ENCODE measurements at places on chromosomes 5 and 9. TPM values are rescaled to one million over a fixed set of nuclear protein-coding genes. Genes with fewer than 3 reads are reported as not detected.

Gene PCAT7
- total RNA-seq: not detected

- no peaks in the 10 kb centered on the region for H3K36me3 ChIP-seq
- H3K4me3 ChIP-seq: no peak overlapping the region
Measured at GRCh38 chr5:171261361-171261760, 47.7 kb upstream of the TLX3 start.

DNA sequence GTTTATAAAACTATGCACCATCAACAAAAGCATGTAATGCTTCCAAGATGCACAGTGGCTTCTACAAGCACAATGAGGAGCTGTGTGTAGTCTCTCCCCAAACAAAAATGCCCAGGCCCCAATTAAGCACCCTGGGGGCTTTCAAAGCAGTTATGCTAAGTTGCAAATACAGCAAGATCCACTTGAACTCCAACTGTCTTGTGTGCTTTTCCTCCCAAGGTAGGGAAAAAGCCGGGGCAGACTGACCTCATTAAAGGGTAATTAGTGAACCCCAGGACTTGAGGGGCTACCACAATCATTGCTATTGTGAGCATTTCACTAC is 13.1 kb downstream of the ZNF608 start:
- no peak overlapping the region for H3K4me3 ChIP-seq
- peaks cover 51% of the 10 kb centered on the region for H3K27me3 ChIP-seq
- H3K36me3 ChIP-seq: peaks cover 10% of the 10 kb centered on the region
- DNase-seq: no peak

GRCh38 chr9:107976767-107977166 is 487.2 kb upstream of the KLF4 start:
- H3K4me1 ChIP-seq: no peaks in the 10 kb centered on the region
- DNase-seq: no peak
- H3K4me3 ChIP-seq: no peak overlapping the region
- H3K27me3 ChIP-seq: no peaks in the 10 kb centered on the region
- no peaks in the 10 kb centered on the region for H3K36me3 ChIP-seq
- H3K27ac ChIP-seq: no peak overlapping the region

Gene SPACA9
- 0.71 TPM for total RNA-seq

Gene PCDHB15
- not detected for total RNA-seq

DNA sequence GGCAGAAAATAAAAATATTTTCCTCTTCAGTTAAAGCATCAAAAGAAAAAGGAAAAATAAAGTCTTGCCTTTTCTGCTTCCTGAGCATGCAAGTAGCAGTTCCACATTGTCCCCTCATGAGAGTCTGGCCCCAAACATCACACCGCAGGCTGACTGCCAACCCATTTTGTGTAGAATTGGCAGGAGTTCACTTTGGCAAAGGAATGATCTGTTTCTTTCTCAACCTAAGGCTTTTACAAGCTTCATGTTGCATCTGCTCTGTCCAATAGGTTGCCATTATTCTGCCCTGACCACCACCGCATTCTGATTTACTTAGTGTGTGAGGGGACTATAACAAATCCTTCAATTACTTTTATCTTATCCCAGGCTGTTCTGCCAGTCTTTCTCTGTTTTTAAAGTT is 249.5 kb downstream of the ISL1 start:
- DNase-seq: no peak
- no peaks in the 10 kb centered on the region for H3K4me1 ChIP-seq
- H3K36me3 ChIP-seq: peaks cover 2% of the 10 kb centered on the region
- H3K27ac ChIP-seq: no peak overlapping the region

DNA sequence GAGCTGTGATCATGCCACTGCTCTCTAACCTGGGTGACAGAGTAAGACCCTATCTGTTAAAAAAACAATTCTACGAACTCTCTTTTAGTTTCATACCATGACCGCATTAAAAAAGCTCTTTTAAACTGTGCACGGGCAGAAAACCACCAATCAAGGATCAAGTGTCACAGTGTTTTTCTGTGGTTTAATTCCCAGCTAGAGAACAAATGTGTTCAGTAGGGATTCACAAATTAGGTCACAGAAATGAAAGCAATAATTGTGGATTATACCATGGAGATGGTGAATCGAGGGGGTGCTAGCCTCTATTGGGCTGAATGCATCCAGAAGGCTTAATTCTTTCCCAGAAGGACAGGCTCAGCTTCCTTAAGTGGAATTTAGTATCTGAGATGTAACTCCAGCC is 79.1 kb downstream of the ATG10 start:
- H3K27me3 ChIP-seq: no peaks in the 10 kb centered on the region
- no peaks in the 10 kb centered on the region for H3K36me3 ChIP-seq
- H3K4me3 ChIP-seq: no peak overlapping the region
- no peaks in the 10 kb centered on the region for H3K4me1 ChIP-seq
- no peak for DNase-seq
- no peak overlapping the region for H3K27ac ChIP-seq

Gene CARTPT
- total RNA-seq: not detected

Gene FAM120A
- total RNA-seq: 154 TPM

- H3K4me3 ChIP-seq: peak overlapping the region; percentile 99
- H3K36me3 ChIP-seq: peaks cover 41% of the 10 kb centered on the region
- peaks cover 79% of the 10 kb centered on the region for H3K4me1 ChIP-seq
- no peaks in the 10 kb centered on the region for H3K27me3 ChIP-seq
- peak; percentile 94 for DNase-seq
Measured at GRCh38 chr9:114382699-114383520, 4.9 kb downstream of the AKNA start.

DNA sequence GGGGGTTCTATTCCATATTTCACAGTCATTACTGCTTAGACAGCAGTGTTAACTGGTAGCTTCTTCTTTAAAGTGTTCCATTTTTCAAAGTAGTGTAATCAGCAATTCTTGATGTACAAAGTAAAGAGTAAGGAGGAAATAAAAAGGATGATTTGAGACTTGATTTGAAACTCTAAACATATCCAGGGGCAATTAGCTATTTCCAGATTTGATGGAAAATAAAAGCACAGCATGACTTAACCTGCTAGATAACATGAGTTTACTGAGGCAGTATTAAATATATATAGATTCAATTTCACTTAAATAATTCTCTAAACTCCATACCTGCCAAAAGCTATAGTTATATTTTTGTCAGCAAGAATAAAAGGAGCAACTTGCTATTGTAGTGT is 29.8 kb downstream of the NR2F1 start:
- no peak overlapping the region for H3K4me3 ChIP-seq
- no peak for DNase-seq
- peaks cover 68% of the 10 kb centered on the region for H3K27me3 ChIP-seq
- peaks cover 8% of the 10 kb centered on the region for H3K36me3 ChIP-seq
- H3K27ac ChIP-seq: no peak overlapping the region
- H3K4me1 ChIP-seq: peaks cover 21% of the 10 kb centered on the region

Gene NIM1K
- 2.5 TPM for total RNA-seq

Gene LCN6
- not detected for total RNA-seq

GRCh38 chr5:125311743-125312142 is 565.3 kb upstream of the ZNF608 start:
- no peak overlapping the region for H3K4me3 ChIP-seq
- no peaks in the 10 kb centered on the region for H3K27me3 ChIP-seq
- H3K36me3 ChIP-seq: peaks cover 4% of the 10 kb centered on the region

Gene GHR
- total RNA-seq: not detected

DNA sequence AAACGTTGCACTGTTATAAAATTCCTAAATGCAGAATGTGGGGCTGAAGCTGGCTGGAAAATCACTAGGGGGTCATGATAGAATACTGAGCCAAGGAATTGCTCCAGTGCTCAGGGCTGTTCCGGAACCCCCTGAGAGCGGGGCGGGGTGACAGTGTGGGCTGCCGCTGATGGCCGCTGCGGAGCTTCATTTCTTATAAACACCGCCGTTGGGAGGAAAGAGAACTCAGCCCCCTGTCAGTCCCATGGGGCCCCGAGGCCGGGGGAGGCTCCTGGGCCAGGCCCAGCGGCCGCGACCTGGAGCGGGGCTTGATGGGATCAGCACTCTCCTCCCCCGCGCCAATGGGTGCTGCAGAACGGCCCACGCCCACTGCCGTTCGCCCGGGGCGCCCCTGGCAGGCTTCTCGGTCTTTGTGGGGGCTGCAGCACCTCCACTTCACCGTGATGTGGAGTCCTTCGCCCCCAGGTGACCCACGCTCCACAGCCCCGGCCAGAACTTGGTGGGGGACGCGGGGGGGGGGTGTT is 5.2 kb upstream of the IRF1 start:
- peak; percentile 95 for DNase-seq
- H3K27ac ChIP-seq: peak overlapping the region; percentile 90
- no peaks in the 10 kb centered on the region for H3K27me3 ChIP-seq
- H3K4me3 ChIP-seq: peak overlapping the region; percentile 88

- DNase-seq: no peak
- no peaks in the 10 kb centered on the region for H3K36me3 ChIP-seq
- no peak overlapping the region for H3K27ac ChIP-seq
- no peaks in the 10 kb centered on the region for H3K4me1 ChIP-seq
- H3K4me3 ChIP-seq: no peak overlapping the region
Measured at GRCh38 chr5:58115811-58116210, 344.1 kb downstream of the PLK2 start.

DNA sequence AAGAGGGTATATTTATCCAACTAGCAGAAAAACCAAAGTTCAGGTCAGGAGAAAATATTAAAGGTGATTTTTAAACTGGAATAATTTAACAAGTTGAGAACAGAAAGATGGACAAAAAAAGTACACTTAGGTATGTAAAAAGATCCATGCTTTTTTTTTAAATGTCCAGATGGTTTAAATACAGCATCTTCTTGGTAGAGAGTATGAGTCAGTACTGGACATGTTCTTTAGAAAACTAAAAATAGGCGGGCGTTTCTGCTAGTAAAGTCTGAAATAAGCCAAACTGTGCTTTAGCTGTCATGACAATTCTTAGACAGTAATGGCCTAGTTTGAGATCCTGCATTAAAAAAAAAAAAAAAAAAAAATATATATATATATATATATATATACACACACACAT is 255.9 kb upstream of the ST8SIA4 start:
- H3K27me3 ChIP-seq: no peaks in the 10 kb centered on the region
- H3K27ac ChIP-seq: no peak overlapping the region
- H3K36me3 ChIP-seq: no peaks in the 10 kb centered on the region
- H3K4me3 ChIP-seq: no peak overlapping the region

Gene CCL27
- not detected for total RNA-seq

DNA sequence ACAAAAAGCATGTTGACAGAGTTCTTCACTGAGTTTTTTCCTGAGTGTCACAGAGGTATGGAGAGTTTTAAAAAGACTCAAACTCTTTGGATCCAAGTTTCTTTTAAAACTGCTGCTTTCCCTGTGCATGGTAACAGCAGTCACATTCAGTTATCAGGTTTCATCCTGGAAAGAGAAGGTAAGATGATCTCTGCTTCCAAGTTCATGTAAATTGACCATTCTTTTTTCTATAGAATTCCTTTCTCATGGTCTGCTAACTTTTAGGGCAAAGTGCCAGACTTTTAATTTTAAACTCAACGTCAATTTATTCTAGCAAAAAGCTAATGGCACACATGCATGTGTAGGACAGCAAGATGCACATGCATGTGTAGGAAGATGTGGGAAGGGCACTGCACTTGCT is 52.5 kb upstream of the PRLR start:
- H3K4me3 ChIP-seq: no peak overlapping the region
- H3K36me3 ChIP-seq: no peaks in the 10 kb centered on the region
- H3K27me3 ChIP-seq: no peaks in the 10 kb centered on the region
- no peak for DNase-seq

DNA sequence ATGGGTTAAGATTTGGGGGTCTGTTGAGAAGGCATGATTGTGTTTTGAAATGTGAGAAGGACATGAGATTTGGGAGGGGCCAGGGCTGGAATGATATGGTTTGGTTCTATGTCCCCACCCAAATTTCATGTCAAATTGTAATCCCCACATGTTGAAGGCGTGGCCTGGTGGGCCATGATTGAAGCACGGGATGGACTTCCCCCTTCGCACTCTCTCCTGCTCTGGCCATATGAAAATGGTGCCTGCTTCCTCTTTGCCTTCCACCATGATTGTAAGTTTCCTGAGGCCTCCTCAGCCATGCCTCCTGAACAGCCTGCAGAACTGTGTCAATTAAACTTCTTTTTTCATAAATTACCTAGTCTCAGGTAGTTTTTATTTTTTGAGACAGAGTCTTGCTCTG is 14.7 kb upstream of the NOTCH1 start:
- H3K4me3 ChIP-seq: no peak overlapping the region
- DNase-seq: no peak
- peaks cover 19% of the 10 kb centered on the region for H3K4me1 ChIP-seq
- H3K27ac ChIP-seq: no peak overlapping the region
- H3K27me3 ChIP-seq: no peaks in the 10 kb centered on the region

- no peak overlapping the region for H3K27ac ChIP-seq
- DNase-seq: no peak
- no peaks in the 10 kb centered on the region for H3K4me1 ChIP-seq
Measured at GRCh38 chr5:143541943-143542797, 138.7 kb upstream of the NR3C1 start.

GRCh38 chr5:85441156-85441555 is 1056.5 kb upstream of the EDIL3 start:
- H3K36me3 ChIP-seq: peaks cover 4% of the 10 kb centered on the region
- no peak overlapping the region for H3K27ac ChIP-seq
- no peaks in the 10 kb centered on the region for H3K27me3 ChIP-seq
- H3K4me3 ChIP-seq: no peak overlapping the region
- DNase-seq: no peak

DNA sequence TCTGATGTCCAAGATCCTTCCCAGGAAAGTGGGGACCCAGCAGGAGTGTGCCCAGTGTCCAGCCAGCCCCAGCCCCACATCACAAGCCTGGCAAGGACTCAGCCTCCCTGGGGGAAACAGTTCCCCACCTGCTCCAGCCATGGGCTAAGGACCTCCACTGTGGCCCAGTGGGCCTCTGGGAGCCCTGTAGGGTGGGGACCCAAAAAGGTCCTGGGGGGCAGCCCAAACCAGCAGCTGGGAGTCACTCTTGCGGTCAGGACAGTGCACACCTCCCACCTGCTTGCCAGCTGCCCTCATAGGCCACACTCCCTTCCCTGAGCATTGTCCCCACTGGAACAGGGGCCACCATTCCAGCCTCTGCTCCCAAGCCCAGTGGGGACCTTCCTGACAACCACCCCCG is 1.7 kb downstream of the ABCA2 start:
- no peak for DNase-seq
- H3K27ac ChIP-seq: no peak overlapping the region
- no peaks in the 10 kb centered on the region for H3K36me3 ChIP-seq
- no peaks in the 10 kb centered on the region for H3K27me3 ChIP-seq
- H3K4me3 ChIP-seq: peak overlapping the region; percentile 27

DNA sequence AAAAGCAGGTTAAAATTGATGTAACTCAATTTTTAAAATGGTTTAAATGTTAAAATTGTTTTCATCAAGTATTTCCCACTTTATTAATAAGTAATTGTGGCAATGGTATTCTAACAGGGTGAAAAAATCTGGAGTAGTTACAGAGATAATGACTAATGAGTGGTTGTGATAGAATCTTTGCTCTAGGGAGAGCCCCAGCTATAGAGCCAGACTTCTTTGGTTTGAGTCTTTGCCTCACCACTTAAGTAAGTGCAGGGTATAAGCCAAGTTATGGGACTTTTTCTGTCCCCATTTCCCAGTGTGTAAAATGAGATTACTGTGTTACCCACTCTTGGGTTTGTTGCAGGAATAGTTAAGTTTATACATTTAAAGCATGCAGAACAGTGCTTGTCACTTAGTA is 158.1 kb downstream of the FER start:
- no peaks in the 10 kb centered on the region for H3K4me1 ChIP-seq
- no peaks in the 10 kb centered on the region for H3K27me3 ChIP-seq
- DNase-seq: no peak
- peaks cover 4% of the 10 kb centered on the region for H3K36me3 ChIP-seq
- H3K4me3 ChIP-seq: no peak overlapping the region
- no peak overlapping the region for H3K27ac ChIP-seq

GRCh38 chr5:178234121-178234749 is 1.6 kb upstream of the PHYKPL start:
- H3K27ac ChIP-seq: peak overlapping the region; percentile 97
- no peaks in the 10 kb centered on the region for H3K27me3 ChIP-seq
- no peak for DNase-seq

Gene CDH6
- not detected for total RNA-seq

All from natural killer cell treated with Interleukin-12 subunit alpha and Interleukin-12 subunit beta and Interleukin-15 and Interleukin-18, amount 100 ng/mL, for 72 hours (primary cell).